ENCODE measurements at places on chromosomes 13 and 19.
A peak's percentile ranks its signal among the peaks of the same experiment; 100 is the strongest.

- no peak for DNase-seq
These were observed 69.1 kb upstream of the SLC15A1 start for GRCh38 chr13:98821372-98822224.

- DNase-seq, result no peak
These were observed 155.7 kb upstream of the SOX1 start for GRCh38 chr13:111911121-111911720.

DNA sequence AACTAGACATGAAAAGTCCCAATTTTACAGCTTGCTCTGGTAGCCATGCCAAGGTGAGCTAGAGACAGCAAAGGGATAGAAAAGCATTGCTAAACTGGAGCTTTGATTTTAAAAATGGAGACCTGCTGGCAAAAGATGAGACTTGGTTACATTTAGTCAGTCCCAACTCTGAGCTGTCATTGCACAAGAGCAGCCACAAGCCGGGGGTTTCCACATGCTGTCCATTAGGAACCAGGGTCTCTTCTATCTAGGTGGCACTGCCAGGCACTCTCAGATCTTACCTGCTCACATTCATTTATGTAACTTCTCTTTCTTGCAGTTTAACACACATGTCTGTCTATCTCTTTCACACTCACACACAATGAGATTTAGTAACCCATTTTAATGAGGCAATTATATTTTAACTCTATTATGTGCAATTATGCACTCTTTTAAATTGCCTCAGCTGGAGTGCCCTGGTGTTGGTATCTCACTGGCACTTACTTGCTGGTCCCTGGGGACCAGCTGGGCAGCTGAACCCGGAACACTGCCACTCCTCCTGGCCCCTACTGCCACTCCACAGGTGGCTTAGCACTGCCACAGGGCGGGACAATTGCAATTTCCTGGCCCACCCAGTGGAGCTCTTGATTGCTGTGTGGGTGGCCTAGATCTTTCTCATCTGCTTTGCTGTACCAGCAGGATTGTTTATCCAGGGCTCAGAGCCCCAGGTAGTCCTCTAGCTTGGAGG lies 112.5 kb downstream of the COG6 start:
- peak; percentile 93 for DNase-seq

DNA sequence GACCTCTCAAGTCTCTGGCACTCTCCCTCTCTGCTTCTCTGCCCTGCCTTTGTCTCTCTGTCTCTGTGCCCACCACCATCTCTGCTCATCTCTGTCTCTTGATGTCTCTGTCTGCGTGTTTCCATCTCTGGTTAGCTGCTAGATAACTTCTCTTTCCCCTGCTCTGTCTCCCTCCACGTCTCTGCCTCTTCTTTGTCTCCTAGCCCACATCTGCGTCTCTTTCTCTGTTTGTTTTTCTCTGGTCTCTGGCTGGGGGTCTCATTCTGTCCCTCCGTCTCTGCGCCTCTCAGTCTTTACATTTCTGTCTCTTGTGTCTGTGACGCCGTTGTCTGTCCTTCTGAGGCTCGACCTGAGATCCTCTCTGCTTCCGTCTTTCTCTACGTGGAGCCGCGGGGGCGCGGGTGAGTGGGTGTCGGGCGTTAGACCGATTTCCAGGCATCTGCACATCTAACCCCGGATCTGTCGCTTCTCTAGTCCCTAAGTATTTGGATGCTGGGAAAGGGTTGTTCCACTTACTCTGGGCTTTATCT lies 386 bp downstream of the GIPR start:
- DNase-seq, result peak; percentile 63

DNA sequence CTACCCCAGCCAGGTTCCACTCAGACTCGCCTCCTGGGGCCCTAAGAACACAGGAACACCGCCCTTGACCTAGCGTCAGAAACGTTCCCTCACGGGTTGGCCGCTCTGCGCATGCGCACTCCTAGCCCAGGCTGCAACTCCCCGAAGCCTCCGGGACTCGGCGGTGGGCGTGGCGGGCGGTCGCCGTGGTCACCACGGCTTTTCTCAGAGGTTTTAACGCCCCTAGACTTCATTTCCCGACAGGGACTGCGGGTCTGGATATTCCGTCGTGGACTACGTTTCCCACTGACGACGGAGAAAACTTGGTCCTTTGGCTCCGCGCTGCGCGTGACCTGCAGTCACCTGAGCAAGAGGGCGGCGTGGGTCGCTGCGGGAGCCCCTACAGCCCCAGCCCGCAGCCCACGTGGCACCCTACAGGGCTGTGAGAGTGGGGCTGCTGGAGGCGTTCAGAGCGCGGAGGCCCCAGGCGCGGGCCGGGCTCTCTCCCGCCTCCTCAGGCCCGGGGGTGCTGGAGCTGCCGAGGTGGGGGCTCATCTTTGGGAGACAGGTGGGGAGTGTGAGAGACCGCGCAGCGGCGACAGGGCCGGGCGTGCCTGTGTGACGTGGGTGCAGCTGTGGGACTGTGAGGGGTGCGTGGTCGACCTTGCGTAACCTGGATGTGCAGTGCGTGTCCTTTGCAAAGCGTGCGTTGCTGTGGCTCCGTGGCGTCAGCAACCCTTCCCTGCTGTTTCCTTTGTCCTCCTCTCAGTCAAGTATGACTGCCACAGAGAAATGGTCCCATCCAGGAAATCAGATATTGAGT lies 38.0 kb upstream of the ZNF573 start:
- peak; percentile 86 for DNase-seq

- DNase-seq, result no peak
These were observed 112.0 kb upstream of the KL start for GRCh38 chr13:32904266-32904665.
